ENCODE measurements at places on chromosomes 13 and 19. TPM values are rescaled to one million over a fixed set of nuclear protein-coding genes. Genes with fewer than 3 reads are reported as not detected.

The CGB2 gene
- total RNA-seq: not detected

The NLRP7 gene
- total RNA-seq: not detected

GRCh38 chr19:46733690-46734292, 12.1 kb upstream of the FKRP start:
- no peak for DNase-seq

DNA sequence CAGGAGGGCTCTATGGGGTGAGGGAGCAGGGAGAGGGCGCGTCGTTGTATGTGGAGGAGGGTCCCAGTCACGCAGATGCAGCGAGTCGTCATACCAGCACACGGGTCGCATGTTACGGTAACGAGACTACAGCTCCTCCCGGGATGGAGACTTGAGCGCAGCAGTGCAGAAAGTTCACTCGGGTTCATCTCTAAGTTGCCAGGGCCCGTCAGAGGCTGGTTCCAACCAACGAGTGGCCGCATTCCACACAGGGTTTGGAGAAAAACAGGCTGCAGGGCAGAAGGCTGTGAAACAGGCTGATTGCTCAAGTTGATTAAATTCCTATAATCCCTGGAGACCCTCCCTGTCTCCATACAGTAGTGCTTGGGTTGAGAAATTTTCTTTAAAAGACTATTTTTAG, 21.9 kb upstream of the TTYH1 start:
- no peak for DNase-seq

Data from transverse colon (tissue), 4 donors.